ENCODE measurements at places on chromosomes 12 and 14. TPM values are rescaled to one million over a fixed set of nuclear protein-coding genes. Genes with fewer than 3 reads are reported as not detected.

The DPPA3 gene
- not detected for total RNA-seq

DNA sequence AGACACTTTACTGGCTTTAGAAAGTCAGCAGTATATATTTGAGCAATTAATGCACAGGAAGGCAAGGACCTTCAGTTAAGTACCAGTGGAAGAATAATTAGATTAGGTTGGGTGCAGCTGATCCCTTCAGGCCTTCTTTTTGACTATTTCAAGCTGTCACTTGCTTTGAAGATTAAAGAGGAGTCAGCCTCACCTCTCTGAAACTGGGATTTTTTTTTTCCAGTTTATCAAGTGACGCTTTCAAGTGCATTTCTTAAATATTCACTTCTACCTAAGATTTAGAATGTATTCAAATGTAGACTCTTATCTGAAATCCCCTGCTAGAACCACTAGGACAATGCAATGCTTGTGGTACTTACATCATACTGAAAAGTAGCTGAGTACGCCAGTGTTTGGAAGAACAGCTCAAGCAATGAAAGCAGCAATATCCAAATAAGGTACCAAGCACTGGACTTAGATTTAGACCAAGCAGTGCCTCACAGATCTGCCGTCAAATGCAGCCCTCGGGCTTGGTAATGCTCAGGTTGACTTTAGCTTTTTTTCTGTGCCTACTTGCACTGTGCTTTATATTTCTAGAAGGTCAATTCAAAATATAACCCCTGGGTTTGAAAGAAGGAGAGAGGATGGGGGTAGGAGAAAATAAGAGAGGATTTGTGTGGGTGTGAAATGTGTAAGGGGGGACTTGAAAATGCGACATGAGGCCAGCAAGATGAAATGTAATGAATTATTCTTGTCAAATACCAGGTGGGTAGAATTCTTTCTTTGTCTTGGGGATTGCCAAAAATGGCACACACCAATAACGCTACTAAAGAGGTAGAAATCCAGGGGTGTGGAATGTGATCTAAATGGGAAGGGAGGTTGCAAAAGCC is 3.7 kb upstream of the FERMT2 start:
- no peak for DNase-seq

DNA sequence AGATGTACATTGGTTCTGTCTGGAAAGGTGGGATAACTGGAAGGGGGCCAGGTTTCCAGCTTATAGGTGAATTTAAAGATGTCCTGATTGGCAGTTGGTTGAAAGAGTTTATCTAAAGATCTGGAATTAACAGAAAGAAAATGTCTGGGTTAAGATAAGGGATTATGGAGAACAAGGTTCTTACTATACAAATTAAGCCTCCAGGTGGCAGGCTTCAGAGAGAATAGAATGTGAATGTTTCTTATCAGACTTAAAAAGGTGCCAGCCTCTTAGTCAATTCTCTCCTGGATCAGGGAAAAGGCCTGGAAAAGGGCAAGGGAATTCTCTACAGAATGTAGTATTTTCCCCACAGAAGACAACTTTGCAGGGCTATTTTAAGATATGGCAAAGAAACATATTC is 53.1 kb downstream of the CNTN1 start:
- DNase-seq, result no peak

GRCh38 chr12:108850854-108851573 is 6.4 kb downstream of the SSH1 start:
- no peak for DNase-seq

GRCh38 chr12:117134059-117134458 is 34.8 kb upstream of the TESC start:
- DNase-seq, result no peak

DNA sequence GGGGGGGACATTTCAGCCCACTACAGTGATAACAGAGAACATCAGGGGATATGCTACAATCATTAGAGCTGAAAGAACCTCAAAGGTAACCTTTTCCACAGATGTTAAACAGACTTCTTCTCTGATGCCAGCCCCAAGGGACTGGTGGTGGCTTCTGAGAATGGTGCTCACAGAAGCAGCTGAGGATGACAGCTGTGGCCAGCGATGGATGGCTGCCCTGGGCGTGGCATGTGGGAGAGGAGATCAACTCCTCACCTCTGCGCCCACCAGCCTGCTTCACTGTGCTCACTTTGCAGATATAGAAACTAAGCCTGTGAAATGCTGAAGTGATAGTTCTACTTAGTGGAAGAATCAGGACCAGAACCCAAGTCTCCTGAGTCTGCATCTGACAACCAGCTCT is 33.0 kb downstream of the FOXN3 start:
- peak; percentile 74 for DNase-seq
